ENCODE measurements at places on chromosomes 1 and 21. TPM values are rescaled to one million over a fixed set of nuclear protein-coding genes. Genes with fewer than 3 reads are reported as not detected.

SELE gene
- total RNA-seq = not detected

NHLH1 gene
- not detected for total RNA-seq

CASQ1 gene
- total RNA-seq = not detected

BTF3L4 gene
- total RNA-seq = 51.8 TPM

GJA5 gene
- total RNA-seq = 0.26 TPM

CLDN14 gene
- total RNA-seq = 0.39 TPM
